ENCODE measurements at places on chromosomes 1 and 21. TPM values are rescaled to one million over a fixed set of nuclear protein-coding genes. Genes with fewer than 3 reads are reported as not detected.

VPS72 gene
- total RNA-seq: 35.0 TPM

BRDT gene
- total RNA-seq: not detected

OR6K6 gene
- total RNA-seq: not detected

LRRC71 gene
- total RNA-seq: not detected

KCNK2 gene
- total RNA-seq: 2.6 TPM

KIF26B gene
- total RNA-seq: 0.52 TPM

ICOSLG gene
- total RNA-seq: 2.6 TPM

PLCH2 gene
- under 0.01 TPM for total RNA-seq

ZBTB8B gene
- total RNA-seq: under 0.01 TPM

CLDN17 gene
- total RNA-seq: not detected

ACTN2 gene
- 660 TPM for total RNA-seq

CGN gene
- total RNA-seq: 0.52 TPM

WDR64 gene
- not detected for total RNA-seq

HSPB7 gene
- total RNA-seq: 5.7 TPM

SELENOF gene
- 101 TPM for total RNA-seq

TRIM58 gene
- 5.2 TPM for total RNA-seq

SPRR2B gene
- not detected for total RNA-seq

AQP10 gene
- total RNA-seq: not detected

ZMPSTE24 gene
- total RNA-seq: 33.4 TPM
